ENCODE measurements at places on chromosomes 3 and 15. TPM values are rescaled to one million over a fixed set of nuclear protein-coding genes. Genes with fewer than 3 reads are reported as not detected.

PLA2G4E gene
- total RNA-seq = not detected

EPHB3 gene
- total RNA-seq = not detected

SPG21 gene
- total RNA-seq = 86.9 TPM

GOLGA6L4 gene
- total RNA-seq = 2.0 TPM

ARMC8 gene
- total RNA-seq = 55.0 TPM

ANKRD63 gene
- not detected for total RNA-seq

ACY1 gene
- 14.5 TPM for total RNA-seq

LINGO1 gene
- 0.33 TPM for total RNA-seq

RGMA gene
- 0.10 TPM for total RNA-seq

DAZL gene
- total RNA-seq = not detected

FEZF2 gene
- not detected for total RNA-seq

SH3GL3 gene
- total RNA-seq = not detected
